ENCODE measurements at places on chromosomes 2 and 18. TPM values are rescaled to one million over a fixed set of nuclear protein-coding genes. Genes with fewer than 3 reads are reported as not detected.

The ONECUT2 gene
- 0.28 TPM for total RNA-seq

The HOXD13 gene
- not detected for total RNA-seq

The C2orf66 gene
- total RNA-seq, result not detected

DNA sequence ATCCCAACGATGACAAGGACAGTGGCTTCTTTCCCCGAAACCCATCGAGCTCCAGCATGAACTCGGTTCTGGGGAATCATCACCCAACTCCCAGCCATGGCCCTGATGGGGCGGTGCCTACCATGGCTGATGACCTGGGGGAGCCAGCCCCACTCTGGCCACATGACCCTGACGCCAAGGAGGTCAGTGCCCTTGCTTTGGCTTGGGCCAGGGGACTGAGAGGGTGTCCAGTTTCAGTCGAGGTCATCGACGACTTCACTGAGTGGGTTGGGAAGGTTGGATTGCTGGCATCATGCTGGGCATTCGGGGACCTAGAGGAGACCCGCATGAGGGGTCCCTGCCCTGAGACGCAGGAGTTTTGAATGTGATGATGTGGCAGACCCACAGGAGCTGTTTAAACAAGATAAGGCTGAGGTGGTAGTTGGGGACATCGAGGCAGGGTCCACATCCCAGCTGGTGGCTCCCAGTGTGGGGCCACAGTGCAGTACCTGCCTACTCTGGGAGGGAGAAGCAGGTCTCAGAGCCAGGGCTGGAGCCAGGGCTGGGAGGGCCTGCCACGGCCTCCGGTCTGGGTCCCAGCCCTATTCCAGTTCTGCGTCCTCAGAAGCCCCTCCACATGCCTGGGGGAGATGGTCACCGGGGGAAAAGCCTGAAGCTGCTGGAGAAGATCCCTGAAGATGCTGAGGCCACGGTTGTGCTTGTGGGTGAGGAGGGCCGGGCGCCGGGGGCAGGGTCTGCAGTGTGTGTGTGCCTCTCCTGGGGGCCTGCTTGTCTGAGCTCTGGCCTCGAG, 6.0 kb downstream of the SLC4A3 start:
- DNase-seq, result no peak

- DNase-seq, result no peak
Observed at GRCh38 chr2:160043265-160043664, 19.1 kb downstream of the PLA2R1 start.

DNA sequence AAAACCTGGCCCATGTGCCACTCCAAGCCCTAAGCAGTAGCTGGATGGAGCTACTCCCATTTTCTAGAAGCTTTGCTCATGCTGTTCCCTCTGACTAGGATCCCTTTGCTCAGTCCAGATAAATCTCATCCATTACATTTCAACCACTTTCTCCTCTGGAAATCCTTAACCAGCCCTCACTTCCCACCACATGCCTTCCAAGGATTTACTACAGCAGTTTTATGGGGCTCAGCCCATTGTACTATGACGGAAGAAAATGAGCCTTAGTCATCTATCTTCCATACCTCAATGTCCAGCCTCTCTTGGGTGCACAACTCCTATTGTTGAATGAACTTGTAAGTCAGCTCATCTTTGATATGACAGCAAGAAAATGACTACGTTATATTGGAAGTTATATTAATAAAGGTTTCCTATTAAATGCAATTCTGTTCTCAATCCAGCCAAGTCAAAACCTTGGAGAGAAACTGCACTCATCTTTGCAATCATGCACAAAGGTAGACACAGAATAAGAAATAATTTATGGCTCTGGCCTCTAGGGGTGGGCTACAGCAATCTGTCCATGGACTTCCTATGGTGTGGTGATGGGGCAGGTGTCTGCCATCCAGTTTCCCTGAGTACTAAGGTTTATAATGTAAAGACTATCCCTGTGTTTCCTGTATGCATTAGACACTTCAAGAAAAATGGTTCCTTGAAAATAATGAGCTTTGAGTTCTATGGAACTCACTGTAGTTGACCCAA, 3.4 kb downstream of the B4GALT6 start:
- peak; percentile 24 for DNase-seq

DNA sequence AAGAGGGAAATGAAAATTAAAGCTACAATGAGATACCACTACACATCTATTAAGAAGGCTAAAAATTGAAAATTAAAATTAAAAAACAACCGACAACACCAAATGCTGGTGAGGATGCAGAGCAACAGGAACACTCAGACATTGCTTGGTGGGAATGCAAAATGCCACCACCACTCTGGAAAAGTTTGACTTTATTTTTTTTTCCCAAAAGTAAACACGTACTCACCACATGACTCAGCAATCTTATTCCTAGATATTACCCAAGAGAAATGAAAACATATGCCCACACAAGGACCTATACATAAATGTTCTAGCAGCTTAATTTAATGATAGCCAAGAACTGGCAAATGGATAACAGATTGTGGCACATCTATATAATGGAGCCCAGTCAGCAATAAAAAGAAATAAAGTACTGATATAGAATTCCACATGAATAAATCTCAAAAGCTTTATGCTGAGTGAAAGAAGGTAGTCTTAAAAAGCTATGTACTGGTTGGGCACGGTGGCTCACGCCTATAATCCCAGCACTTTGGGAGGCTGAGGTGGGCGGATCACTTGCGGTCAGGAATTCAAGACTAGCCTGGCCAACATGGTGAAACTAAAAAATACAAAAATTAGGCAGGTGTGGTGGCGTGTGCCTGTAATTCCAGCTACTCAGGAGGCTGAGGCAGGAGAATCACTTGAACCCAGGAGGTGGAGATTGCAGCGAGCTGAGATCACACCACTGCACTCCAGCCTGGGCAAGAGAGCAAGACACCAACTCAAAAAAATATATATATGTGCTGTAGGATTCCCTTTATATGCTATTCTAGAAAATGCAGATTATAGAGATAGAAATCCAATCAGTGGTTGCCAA, 4.2 kb upstream of the PROC start:
- no peak for DNase-seq

- no peak for DNase-seq
Observed at GRCh38 chr18:28032177-28032576, 144.8 kb downstream of the CDH2 start.

GRCh38 chr2:176091329-176092258, 927 bp upstream of the HOXD13 start:
- DNase-seq, result no peak

GRCh38 chr18:44777457-44778192, 96.9 kb downstream of the SETBP1 start:
- DNase-seq, result no peak

- no peak for DNase-seq
Observed at GRCh38 chr2:232340171-232340935, 38.2 kb upstream of the ALPP start.

DNA sequence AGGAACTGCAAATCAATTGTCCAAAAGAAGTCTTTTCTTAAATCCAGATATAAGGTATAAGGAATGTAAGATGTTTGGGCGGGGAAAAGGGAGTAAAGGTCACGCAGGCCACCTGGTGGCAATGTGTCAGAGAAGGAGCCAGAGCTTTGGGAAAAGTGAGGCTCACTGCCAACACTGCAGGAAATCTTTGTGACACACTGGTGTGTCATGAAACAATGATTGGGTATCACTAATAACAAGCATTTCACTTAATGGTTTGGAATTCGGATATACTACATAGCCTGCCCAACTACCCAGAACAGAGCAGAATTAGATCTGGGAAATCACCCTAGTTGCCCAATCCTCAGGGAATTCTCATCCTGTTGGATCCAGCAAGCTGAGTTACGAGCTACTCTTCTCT, 61.0 kb downstream of the RBMS1 start:
- no peak for DNase-seq

DNA sequence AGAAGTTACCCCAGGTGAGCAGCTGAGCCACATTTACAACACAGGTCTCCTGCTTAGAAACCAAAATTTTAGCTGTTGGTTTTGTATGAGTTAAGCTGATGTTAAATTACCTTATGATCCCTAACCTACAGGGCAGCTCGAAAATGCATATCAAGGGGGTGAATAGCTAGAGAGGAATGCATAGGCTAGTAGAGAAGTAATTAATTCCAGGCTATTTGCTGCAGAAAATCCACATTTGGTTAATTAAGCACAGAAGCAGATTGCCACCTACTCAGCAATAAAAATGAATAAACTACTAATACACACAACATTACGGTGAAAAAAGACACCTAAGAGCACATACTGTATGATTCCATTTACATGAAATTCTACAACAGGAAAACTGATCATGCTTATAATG, 91.4 kb downstream of the OSBPL1A start:
- DNase-seq, result no peak

DNA sequence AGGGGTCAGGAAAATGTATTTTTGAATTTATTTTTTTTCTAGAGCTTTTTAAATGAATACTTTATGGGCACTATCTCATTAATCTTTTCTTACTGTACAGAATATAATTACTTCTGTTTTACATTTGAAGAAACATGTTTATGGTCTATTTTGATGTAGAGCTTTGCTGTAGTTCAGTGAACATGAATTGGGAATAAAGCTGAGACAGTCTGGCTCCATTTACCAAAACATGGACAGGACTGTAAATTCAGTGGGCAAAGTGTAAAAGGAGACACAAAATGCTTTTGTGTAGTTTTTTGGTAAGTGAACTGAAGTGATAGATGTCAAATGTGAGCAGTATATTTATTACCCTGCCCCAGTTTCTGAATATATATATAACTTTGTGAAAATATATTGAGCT, 1298.8 kb upstream of the NXPH2 start:
- DNase-seq, result no peak

GRCh38 chr2:48845684-48846083, 90.2 kb upstream of the LHCGR start:
- DNase-seq, result no peak

GRCh38 chr18:34048423-34048822, 176.3 kb downstream of the NOL4 start:
- DNase-seq, result no peak

- peak; percentile 16 for DNase-seq
Observed at GRCh38 chr2:212536817-212537725, 1.5 kb downstream of the ERBB4 start.

- no peak for DNase-seq
Observed at GRCh38 chr2:71552861-71553301, 99.5 kb downstream of the DYSF start.

- DNase-seq, result peak; percentile 60
Observed at GRCh38 chr2:231673348-231673770, 35.0 kb upstream of the PTMA start.

- DNase-seq, result no peak
Observed at GRCh38 chr2:46304635-46305034, 7.4 kb downstream of the EPAS1 start.

DNA sequence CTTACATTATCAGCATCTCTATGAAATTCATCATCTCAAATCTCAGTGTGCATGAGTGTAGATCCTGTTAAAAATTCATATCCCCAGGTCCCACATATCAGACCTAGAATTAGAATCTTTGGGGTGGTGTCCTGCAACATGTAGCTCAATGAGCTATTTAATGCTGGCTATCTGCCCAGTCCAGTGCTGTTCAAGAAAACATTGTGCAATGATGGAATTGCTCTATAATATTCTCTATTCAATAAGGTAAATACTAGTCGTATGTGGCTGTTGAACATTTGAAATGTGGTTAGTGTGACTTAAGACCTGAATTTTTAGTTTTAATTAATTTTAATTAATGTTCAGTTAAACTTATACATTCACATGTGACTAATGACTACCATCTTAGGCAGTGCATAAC, 127.4 kb downstream of the NOL4 start:
- DNase-seq, result no peak

DNA sequence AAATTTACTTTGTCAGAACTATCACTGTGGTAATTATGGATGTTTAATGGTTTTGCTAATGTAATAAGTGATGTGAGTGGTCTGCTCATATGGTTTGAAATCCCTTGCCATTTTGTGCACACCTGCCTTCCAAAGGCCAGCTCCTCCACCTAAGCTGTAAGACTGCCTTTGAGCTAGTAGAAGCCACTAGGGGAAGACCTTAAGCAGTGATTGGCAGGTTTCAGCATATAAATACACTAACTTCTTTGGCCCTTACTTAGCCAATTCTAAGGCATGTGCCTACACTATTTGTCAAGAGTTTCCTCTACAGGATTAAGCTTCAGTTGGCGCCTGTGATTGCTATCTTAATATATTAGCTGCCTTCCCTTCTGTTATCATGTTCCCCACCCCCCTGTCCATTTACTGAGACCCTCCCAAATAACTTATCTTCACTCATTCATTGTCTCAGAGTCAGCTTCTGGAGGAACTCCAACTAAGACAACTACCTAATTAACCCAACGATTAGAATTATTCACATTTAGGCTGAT, 141.1 kb downstream of the MBD5 start:
- DNase-seq, result no peak

DNA sequence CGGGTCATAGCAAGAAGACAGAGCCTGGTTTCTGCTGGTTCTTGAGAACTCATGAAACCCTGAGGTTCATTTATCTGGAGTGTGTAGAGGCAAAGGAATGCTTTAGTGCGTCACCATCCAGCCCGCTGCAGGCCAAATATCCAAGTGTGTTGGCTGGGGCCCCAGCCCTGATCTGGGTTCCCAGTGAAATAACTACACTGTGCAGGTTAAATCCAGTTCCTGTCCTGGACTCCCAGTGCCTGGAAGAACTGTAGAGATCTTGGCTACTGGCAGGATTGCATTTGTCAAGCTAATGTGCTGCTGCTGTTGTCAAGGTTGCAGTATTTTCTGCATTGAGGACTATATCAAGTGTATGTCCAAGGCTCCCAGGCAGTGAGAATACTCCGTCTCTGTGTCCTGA, 89.9 kb downstream of the MAPK4 start:
- DNase-seq, result no peak

- DNase-seq, result no peak
Observed at GRCh38 chr2:104678181-104678580, 175.7 kb upstream of the POU3F3 start.

DNA sequence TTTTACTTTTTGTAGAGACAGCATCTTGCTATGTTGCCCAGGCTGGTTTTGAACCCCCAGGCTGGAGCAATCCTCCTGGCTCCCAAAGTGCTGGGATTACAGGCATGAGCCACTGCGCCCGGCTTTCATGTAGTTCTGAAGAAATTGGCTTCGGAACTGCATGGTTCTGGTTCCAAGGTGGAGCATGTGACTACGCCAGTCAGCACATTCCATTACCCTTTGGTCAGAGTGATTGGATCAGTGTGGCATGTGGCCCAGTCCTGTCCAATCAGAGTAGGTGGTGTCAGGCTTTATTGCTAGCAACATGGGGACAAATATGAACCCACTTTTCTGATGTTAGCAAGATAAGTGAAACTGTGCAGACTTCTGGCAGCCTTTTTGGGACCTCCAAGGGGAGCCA, 16.3 kb upstream of the ATOH8 start:
- no peak for DNase-seq
